ENCODE measurements at places on chromosomes 1 and 21.

GRCh38 chr1:168447871-168448270 lies 95.9 kb downstream of the XCL2 start:
- no peak for DNase-seq

DNA sequence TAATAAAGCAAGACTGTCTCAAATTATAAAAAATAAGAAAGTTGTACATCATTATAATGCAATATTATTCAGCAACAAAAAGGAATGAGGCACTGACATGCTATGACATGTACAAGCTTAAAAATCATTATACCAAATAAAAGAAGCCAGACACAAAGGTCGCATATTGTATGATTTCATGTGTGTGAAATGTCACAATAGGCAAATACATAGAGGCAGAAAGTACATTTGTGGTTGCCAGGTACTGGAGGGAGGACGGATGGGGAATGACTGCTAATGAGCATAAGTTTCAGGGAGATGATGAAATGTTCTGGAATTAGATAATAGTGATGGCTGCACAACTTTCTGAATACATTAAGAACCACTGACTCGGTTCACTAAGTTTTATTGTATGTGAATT lies 73.6 kb upstream of the NBPF3 start:
- DNase-seq = no peak

- DNase-seq = no peak
These were observed 99.4 kb upstream of the SLC45A1 start for GRCh38 chr1:8218351-8219092.

GRCh38 chr1:186899577-186899976 lies 70.8 kb downstream of the PLA2G4A start:
- no peak for DNase-seq

DNA sequence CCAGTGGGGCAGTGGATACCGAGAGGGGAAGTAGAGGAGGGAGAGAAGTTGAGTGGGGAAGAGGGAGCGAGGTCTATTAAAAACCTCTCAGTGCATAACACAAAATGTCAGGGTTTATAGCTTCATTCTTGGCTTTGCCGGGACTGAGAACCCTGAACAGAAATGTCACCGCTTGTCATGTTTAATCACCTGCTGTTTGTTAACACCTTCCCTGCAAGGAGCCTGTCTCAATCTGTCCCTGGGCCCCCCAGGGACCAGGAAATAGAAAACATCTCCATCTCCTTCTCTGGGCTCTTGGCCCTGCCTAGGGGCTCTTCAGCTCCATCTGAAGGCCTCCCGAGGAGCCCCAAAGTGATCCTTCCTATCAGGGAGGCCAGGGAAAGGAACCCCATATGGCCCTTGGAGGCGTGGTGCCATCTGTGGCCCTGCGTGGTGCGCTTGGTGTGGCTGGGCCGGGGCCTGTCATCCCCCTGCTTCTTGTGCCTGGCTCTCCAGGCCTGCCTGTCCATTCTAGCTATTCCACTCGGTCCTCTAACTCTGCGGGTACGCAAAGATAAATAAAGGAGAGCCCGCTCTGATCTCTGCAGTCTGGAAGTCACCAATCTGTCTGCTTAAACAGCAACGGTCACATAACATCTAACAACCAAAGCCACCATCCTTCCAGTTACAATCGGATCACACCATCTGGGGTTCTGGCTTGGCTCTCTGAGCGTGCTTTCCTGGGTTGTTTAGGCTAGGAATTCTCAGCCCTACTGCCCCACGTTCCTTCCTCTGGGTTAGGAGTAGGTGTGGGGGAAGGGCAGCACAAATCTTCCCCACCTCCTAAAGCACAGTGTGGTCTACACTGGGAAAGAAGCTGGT lies 113.8 kb downstream of the CASZ1 start:
- DNase-seq = no peak

GRCh38 chr1:28046716-28047115 lies 41.7 kb downstream of the EYA3 start:
- no peak for DNase-seq

DNA sequence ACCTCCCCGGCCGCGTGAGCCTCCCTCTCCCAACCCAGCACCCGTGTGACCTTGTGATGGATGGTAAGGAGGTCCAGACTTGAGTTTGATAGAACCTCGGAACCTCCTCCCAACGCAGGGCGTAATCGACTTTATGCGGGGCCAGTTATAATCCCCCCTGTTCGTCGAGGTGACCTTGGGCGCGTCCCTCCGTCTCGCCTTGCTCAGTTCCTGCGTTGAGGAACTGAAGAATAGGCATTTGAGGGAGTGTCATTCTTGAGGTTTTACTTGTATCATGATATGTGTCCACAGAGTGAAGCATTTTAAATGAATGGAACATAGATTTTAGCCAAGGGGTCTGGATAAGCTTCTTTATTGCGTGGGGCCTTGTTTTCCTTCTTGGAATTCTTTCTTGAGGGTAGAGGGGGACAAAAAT lies 433 bp downstream of the TIMM17A start:
- DNase-seq = no peak

DNA sequence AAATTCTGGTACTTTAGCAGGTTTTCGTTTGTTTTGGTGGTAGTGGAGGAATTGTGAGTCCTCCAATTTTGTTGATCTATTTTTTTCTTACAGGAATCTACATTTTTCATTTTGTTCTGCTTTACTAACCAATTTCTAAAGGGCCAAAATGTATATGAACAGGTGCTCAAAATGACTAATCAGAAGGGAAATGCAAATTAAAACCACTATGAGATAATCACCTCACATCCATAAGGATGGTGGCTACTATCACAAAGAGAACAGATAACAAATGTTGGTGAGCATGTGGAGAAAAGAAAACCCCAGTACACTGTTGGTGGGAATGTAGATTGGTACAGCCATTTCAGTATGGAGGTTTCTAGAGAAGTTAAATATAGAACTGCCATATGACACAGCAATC lies 134.2 kb downstream of the LMO4 start:
- no peak for DNase-seq

DNA sequence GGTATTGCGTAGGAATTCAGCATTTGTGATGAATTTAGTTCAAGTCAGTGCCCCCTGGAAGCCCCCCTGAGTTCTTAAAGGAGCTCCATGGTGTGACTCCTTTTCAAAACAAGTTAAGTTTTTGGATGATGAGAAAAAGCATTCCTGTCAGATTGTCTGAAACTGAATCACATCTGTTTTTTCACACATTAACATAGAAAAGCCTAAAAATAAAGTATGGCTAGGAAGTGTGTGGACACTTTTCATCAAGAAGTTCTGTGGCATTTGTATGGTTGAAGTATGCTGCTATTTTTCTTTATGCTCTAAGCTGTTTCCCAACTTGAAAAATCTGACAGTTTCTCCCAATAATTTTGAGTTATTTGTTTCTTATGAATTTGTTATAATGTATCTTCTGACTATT lies 33.7 kb downstream of the PRDM2 start:
- no peak for DNase-seq
